ENCODE measurements at places on chromosomes 3 and 15. TPM values are rescaled to one million over a fixed set of nuclear protein-coding genes. Genes with fewer than 3 reads are reported as not detected.

Gene TRAIP
- 24.5 TPM for total RNA-seq

DNA sequence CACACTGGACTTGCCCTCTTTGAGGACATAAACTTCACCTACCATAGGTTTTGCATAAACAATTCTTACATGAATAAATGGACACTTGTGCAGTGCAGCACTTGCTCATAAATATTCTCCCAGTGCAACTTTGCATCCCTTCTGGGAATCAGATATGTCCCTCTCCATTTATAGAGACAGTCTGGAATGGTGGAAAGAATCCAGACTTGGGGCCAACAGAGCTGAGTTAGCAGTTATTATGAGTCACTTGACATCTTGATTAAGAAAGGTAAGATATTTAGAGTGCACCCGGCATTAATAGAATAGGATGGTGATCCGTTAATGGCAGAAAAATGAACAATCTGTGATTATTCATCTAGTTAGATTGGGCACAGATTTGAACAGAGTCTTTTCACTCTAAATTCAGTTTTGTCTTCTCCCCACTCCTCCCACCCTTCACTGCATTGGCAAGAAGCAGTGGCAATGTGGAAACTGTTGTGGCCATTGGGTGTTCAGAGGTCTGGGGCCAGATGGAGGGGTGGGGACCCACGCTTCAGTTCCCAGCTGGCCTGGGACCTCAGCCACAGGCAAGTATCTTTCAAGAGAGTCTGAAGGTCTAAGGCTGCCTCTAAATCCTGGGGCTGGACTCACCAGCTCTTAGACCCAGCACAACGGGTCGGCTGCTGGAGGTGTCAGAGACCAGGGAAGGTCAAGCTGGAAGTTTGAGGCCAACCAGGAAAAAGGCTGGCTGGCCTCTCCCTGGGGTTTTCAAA is 58.9 kb upstream of the KY start:
- no peak for ATAC-seq

DNA sequence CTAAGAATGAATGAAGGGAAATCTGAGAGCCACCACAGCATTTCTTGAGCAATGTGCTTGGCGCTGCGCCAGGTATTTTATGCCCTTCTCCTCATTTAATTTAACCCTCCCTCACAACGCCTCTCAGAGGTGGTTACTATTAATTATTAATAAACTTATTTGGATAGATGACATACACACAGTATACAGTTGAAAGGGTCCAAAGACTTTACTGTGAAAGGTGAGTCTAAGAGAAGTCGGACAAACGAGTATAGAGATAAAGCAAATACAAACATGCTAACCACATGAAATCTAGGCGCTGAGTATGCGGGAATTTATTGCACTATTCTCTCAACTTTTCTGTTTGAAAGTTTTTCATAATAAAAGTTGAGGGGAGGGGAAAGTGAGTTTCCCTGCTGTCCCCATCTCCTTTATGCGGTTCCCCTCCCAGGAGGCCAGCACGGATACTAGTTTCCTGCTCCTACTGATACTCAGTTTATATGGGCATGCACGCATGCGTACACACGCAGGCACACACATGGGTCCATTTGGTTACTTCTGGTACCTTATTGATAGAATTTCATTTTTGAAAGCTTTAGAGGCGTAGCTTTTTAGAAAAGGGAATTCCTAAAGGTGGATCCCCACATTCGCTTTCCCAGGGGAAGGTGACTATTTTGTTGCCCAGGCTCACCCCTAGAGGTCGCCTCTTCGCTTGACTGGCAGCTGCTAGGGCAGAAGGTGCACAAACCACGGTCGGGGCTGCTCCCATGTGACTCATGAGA is 28.5 kb upstream of the KCTD6 start:
- ATAC-seq = peak; percentile 99

GRCh38 chr15:94526071-94526689 is 294.8 kb downstream of the MCTP2 start:
- ATAC-seq = no peak

Gene PLA2G4B
- 8.3 TPM for total RNA-seq

Gene FMN1
- total RNA-seq = 2.0 TPM

Gene CLDN11
- total RNA-seq = not detected

GRCh38 chr3:32758375-32758753 is 59.4 kb upstream of the TRIM71 start:
- peak; percentile 59 for ATAC-seq

Gene LRRN1
- total RNA-seq = not detected

GRCh38 chr15:63440756-63441155 is 59.1 kb upstream of the CA12 start:
- no peak for ATAC-seq

GRCh38 chr3:170387950-170388349 is 30.4 kb downstream of the SKIL start:
- no peak for ATAC-seq

- ATAC-seq = peak; percentile 83
Measured at GRCh38 chr3:67655364-67656121, 1.1 kb upstream of the SUCLG2 start.

Gene DAZL
- 0.09 TPM for total RNA-seq

DNA sequence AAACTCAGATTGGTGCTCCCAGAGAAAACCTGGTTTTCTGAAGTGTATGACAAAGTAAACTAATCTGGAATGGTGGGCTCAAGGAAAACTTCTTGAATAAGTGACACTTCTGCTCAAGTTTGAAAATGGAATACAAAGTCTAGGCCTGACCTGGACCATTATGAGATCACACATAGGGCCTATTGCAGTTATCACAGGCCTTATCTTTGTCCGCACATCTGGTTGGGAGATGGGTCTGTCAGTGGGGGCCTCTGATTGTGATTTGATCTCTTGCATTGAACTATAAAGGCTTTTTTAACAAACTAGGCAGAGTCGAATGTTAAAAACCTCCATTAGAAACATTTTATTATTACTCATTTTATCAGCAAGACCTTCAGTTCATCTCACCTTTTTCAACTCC is 405.6 kb downstream of the PTPRG start:
- no peak for ATAC-seq

Gene SERINC4
- total RNA-seq = 0.17 TPM
